ENCODE measurements at places on chromosomes 5 and 9. TPM values are rescaled to one million over a fixed set of nuclear protein-coding genes. Genes with fewer than 3 reads are reported as not detected.

CER1 gene
- not detected for total RNA-seq

CENPK gene
- total RNA-seq, result 78.3 TPM

BNC2 gene
- total RNA-seq, result not detected

SERF1A gene
- total RNA-seq, result 4.9 TPM

C5orf52 gene
- not detected for total RNA-seq

Data from activated naive CD4-positive, alpha-beta T cell treated with anti-CD3 and anti-CD28 coated beads, Interleukin-2, amount 50 U/mL, for 72 hours (primary cell).